ENCODE measurements at places on chromosomes 7 and 10. TPM values are rescaled to one million over a fixed set of nuclear protein-coding genes. Genes with fewer than 3 reads are reported as not detected.

- DNase-seq, result peak; percentile 73
These were observed 78.4 kb downstream of the IPMK start for GRCh38 chr10:58189269-58189668.

DNA sequence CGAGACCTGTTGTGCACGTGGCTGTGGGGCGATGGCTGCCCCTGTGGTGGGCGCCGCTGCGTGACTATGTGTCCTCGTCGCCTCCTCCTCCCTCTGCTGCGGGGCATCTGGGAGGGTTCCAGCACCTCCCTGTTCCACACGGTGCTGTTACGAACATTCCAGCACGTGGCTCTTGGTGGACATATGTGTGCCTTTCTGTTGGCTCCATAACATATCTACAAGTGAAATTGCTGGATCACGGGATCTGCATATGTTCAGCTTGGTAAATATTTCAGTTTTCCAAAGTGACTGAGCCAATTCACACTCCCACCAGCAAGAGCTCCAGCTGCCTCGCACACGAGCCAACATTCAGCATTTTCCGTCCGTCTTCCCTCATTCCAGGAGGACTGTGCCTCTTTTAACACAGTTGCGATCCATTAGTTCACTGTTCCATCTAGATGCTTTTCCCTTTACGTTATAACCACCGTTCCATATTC, 25.1 kb downstream of the SNX8 start:
- DNase-seq, result no peak

DNA sequence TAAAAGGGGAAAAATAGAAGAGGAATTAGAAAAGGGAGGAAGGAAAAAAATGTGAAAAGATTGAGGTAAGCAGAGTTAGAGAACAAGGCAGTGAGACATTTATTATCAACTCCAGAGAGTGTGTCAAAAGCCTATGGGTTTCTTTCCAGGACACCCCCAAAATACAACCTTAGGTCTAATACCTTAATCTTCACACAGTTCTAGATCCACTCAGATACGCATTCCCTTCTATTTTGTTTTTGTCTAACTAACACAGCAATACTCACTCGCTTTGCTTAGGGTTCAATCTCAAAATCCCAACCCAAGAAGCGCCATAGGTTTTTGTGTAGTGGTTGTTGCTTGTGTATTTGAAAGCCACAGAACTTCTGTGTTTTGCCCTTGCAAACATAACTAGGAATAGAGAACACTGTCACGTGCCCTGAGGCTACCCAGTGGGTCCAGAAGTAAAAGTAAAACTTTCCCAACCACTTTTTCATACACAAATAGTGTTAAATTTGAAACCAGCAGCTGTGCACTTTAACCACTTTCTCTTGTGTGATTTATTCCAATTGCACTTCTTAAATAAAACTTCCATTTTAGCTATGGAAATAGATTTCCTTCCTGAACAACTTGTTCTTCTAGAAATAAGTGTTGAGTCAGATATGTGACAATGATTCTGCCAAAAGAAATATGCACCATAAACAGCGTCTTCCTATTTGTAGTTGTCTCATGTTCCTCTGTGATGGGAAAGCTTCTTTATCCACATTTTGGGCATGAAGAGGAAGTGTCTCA, 414.7 kb upstream of the GHITM start:
- DNase-seq, result no peak

DNA sequence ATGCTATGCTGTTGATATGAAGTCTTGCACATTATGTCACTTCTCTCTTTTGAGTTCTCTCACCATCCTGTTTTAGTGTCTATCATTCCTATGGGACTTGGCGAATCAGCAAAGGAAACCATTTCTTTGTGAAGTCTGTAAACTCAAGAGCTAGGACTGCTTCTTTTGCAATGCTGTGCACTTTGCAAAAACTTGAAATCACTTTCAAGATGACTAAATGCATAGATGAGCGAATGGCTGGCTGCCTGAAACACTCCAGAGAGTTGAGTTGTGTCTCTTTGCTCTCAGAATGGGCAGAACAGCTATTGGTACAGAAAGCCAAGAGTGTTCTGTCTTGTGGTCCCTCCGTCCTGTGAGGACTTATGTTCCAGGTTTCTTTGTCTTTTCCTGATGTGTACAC, 18.3 kb upstream of the ELMO1 start:
- DNase-seq, result no peak

DNA sequence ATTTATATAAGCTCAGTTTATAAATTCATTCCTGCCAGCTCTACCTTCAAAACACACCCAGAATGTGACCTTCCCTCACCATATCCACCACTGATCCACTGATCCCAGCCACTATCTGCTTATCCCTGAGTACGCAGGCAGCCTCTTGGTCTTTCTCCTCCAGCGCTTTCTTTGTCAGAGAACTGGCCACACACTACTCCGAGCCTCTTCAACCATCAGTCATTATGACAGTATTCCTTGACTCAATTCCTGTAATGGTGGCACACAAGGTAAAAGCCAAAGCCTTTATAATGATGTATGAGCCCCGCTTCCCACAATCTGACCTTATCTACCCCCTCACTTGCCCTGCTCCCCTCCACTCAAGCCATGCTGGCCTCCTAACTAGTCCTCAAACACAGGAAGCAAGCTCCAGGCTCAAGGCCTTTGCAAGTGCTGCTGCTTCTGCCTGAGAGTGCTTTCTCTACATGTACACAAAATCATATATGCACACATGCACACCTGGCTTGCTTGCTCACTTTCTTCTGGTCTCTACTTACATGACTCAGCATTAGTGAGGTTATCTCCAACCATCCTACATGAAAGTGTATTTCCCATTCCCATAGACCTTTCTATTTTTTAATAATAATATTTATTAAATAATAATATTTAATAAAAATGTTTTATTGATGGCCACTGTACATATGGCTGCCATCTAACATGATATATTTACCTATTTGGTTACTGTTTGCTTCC, 150.4 kb upstream of the FEZF1 start:
- peak; percentile 1 for DNase-seq

- DNase-seq, result no peak
These were observed 111.6 kb downstream of the ARHGAP22 start for GRCh38 chr10:48493083-48493871.

DNA sequence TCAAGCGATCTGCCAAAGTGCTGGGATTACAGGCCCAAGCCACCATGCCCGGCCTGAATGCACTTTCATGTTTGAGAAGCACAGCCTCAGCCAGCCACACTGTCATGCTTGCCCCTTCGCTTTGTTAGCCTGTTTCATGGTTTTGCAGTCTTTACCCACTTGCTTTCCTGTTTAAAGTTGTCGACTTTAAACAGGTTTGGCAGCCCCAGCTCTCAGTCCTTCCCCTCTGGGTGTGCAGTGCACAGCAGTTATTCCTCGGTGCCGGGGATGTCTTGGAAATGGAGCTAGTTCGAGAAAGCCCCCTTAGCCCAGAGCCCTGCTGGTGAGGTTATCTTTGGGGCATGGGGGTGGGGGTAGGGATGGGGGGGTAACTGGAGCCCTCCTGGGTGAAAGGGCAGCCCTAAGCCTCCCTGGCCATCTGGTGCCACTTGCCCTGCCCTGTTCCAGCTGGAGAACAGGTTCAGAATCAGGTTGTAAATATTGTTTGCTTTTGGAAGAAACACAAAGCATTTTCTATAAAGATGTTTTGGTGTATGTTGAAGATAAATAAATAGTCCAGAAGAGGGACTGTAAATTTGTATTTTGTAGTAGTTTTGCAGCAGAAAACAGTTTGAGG, 14.8 kb downstream of the TSPAN14 start:
- no peak for DNase-seq

ANKRD61 gene
- total RNA-seq, result 0.26 TPM

MSMB gene
- total RNA-seq, result not detected
